Stimulated activated CD4-positive, alpha-beta T cell treated with anti-CD3 and anti-CD28 coated beads, Interleukin-2, amount 100 ng/mL, for 24 hours (primary cell): ENCODE measurements at places on chromosomes 7 and 10.

DNA sequence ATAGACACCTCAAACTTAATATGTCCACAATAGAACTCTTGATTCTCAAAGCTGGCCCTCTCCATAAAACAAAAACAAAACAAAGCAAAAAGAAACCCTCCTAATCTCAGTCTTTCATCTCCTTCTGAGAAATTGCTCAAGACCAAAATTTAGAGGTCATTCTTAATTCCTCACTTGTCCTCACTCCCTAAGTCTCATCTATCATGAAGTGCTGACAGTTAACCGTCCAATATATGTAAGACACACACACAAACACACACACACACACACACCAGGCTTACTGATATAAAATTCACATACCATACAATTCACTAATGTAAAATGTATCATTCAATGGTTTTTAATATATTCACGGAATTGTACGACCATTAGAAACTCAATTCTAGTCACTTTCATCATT, 17.0 kb upstream of the SVIL start:
- DNase-seq, result no peak

GRCh38 chr7:55130395-55131141, 111.8 kb downstream of the EGFR start:
- no peak for DNase-seq

GRCh38 chr10:102399217-102400021, 3.9 kb downstream of the NFKB2 start:
- peak; percentile 91 for DNase-seq

GRCh38 chr7:84513061-84513460, 318.5 kb upstream of the SEMA3A start:
- DNase-seq, result no peak

DNA sequence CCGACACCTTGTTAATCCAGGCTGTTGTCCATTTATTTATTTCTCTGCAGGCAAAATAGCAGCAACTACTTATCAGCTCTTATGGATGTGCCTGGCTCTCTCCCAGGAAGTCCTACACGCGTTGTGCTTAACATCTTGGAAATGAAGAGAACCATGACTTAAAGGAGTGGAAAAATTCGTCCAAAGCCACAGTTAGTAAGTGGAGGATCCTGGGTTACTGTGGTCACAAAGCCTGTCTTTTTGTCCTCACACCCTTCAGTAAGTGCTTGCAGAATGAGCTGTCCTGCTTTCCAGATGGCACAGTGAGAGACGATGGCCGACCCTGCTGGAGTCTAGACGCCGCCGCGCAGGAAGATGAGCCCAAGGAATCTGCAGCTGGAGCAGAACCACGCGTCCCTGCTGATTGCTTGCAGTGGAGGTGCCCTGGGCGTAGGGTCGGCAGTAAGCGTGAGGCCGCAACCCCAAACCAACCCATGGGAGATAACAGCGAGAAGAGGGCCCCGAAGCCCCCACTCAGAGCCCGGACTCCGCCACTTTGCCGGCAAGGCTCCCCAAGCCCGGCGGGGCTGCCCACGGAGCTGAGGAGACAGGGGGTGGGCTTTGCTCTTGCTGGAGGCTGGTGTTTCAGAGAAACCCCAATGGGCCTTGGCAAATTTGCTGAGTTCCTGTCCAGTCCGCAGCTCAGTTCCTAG, 178.6 kb downstream of the CXCL12 start:
- no peak for DNase-seq

DNA sequence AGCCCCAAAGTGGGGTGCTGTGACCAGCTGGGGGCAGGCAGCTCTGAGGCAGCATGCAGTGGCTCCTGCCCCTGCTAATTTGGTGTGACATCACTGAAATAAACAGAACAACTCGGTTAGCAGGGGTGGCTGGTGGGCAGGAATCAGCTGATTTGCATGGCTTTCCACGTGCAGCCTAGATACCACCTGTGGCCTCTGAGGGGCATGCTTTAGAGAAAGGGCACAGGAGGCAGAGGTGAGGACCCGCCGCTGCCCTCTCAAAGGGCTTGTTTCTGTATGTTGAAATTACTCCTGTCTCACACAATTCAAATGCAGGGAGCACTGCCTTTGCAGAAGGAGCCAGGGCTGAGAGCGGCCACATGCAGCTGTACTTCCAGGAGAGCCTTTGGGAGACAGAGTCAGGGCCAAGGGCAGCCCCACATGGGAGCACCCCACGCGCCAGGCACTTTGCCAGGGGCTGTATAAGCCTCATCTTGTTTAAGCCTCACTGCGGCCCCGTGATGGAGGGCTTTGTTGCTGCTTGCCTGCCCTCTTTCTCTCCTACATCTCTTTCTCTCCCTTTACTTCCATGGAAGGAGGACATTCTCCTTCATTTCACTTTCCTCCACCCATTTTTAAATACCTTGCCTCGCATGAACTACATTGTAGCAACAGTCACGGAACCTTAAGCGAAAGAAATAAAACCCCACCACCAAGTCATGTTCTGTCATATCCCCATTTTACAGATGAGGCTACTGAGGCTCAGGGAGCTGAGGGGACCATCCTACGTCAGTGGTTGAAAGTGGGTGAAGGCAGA, 137.7 kb downstream of the ZMIZ1 start:
- no peak for DNase-seq

DNA sequence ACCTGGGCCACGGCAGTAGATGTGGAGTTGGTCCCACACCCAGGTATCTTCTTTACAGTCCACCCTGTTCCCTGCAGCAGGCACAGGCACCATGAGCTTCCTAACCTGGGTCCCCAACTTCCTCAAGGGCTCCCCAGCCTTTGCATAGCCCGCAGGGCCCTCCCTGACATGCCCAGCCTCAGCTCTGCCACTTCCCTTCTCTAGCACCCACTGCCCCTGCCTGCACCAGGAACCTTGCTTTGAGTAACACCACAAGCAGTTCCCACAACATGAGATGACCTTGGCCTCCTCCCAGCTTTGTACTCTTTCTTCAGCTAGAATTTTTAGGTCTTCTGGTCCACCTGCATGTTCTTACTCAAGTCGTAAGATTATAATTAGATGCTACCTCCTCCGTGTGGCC, 92.2 kb upstream of the ZPBP start:
- no peak for DNase-seq

DNA sequence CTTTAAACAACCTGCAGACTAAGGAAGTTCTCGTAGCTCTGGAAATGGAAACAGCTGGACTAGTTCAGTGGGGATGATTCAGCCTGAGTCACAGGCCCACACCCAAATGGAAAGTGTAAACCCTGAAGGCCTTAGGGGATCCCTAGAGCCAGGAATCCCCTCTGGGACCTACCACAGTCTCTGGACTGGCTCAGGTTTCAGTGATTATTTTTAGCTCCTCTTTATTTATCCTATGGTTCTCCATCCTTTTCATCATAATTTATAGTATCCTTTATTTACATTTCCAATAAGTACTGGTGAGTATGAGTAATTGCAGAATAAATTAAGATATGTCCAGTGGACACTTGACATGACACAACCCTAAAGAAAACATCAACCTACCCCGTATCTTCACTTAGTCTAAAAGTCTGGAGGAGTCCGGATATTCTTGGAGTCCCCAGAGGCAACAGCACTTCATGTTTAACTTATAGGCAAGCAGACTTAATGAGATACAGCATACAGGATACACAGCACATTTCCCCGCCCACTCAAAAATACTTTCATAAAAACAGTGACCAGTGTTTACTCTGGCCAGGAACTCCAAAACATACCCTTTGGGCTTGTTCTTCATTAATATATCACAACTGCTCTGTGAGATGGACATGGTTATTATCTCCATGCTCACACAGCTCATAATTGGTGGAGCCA, 28.4 kb upstream of the SEMA3E start:
- DNase-seq, result no peak

GRCh38 chr10:44978570-44979280, at the start of gene DEPP1:
DEPP1 (minus strand) TSS chr10:44978809; CDS start chr10:44978030, 779 bp downstream.
- no peak for DNase-seq

- DNase-seq, result no peak
Measured at GRCh38 chr10:124001391-124002148, 91.8 kb downstream of the CHST15 start.

- no peak for DNase-seq
Measured at GRCh38 chr10:85138046-85138445, 809.7 kb downstream of the CCSER2 start.

- DNase-seq, result no peak
Measured at GRCh38 chr7:698515-699475, 27.7 kb upstream of the DNAAF5 start.

DNA sequence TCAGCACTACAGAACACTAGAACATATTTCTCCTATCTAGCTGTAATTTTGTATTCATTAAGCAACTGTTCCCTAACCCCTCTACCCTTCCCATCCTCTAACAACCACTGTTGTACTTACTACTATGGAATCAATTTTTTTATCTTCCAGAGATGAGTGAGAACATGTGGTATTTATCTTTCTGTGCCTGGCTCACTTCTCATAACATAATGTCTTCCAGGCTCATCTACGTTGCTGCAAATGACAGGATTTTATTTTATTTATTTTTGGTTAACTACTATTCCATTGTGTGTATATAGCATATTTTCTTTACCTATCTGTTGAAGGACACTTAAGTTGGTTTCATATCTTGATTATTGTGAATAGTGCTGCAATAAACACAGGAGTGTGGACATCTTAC, 200.9 kb upstream of the CHRM2 start:
- no peak for DNase-seq

DNA sequence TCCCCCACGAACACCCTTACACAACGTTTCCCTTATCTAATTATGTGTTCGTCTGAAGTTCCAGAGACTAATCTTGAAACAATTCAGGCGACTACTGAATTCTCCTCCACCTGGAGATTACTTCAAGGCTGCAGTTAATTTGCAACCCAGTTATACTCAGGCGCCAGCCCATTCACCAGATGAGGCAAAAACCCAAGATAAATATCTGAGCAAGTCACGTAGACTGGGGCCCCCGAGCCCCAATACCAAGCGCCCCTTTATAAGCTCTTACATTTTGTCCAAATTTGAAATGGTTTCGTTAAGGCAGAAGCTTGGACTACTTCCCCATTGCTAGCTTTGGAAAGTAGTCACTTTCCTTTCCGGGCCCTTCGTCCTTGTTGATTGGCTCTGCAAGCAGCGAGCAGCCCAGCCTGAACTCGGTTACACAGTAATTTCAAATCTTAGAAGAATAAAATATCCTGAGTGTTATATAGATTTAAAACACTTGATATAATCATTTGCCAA, 1.2 kb downstream of the TPK1 start:
- peak; percentile 39 for DNase-seq

GRCh38 chr7:36210291-36210922, 57.4 kb downstream of the EEPD1 start:
- DNase-seq, result no peak

DNA sequence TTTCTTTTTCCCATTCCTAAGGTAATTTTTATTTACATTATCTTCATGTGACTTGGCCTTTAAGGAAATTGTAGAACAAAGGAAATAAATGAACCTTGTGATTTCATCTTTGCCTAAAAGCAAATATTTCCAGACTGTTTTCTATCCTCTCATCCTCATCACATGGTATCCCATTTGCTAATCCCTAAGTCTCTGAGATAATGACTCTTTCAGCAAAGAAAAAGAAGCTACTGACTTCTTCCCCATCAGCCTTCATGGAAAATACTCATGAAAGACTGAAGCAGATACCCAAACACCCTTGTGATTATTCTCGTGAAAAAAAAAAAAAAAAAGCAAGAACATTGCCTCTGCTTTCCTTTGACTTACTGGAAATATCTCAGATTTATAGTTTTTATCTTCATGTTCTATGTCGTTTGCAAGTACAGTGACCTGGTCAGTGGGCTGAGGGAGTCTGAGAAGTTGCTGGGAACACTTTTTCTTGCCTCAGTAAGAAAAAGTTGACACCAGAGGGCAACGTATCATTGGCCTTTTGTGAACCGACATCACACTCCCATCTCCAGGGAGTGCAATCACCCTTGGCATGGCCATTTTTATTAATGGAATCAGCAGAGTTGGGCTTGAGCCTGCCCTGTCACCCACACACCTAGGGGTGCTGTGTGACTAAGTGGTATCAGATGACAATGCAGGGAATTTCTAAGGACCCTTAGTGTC, 246.0 kb upstream of the KMT2E start:
- no peak for DNase-seq

DNA sequence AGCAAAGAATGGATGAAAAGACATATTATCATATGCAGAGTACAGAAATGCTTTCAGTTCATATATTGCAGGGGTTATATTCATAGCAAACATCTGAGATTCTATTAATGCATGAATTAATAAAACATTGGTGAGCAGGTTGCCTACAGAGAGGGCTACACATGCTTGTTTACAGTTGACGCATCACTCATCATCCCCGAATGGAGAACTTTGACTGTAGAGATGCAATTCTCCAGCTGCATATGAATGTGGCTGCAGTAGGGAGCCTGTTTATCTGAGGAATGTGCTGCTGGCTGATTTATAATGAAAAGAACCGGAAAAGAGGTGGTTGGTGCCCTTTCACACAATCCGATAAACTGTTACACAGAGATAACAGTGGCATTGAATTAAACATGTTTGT, 116.5 kb downstream of the GRM3 start:
- DNase-seq, result no peak

DNA sequence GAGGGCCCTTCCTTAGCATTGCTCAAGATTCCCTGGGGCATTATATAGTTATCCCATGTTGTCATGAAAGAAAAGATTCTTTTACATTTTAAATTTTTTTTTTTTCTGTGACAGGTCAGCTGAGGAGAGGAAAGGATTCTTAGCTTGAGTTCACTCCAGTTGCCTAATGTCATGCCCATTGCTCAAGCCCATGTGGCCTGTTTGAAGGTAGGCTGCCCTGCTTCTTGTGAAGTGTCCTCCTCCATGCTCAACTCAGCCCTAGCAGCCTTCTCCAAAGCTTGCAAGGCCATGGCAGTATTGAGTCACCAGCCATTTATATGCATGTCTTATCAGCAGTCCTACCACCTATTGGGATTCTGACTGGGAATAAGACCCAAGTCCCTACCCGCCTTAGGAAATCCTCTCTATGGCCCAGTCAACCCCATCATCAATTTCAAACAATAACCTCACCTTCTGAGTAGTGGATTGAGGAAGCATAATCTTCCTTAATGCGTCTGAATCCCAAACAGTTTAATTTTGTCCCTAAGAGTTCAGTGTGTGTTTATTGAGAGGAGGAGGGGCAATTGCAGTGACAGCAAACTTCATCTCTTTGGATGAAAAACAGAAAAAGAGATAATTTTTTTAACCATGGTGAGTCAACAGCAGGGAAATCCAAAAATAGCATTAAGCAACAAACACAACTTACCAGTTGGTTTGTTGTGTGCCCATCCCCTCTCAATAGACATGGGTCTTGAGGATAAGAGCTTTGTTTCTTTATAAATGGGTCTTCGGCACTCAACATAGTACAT, 38.6 kb upstream of the WASL start:
- DNase-seq, result no peak

GRCh38 chr10:76583711-76584161, 1053.9 kb downstream of the KCNMA1 start:
- DNase-seq, result no peak

- no peak for DNase-seq
Measured at GRCh38 chr7:23183279-23184012, 1.6 kb downstream of the NUP42 start.

- no peak for DNase-seq
Measured at GRCh38 chr10:102779680-102780526, 36.2 kb downstream of the WBP1L start.
